ENCODE measurements at places on chromosomes 7 and 10. TPM values are rescaled to one million over a fixed set of nuclear protein-coding genes. Genes with fewer than 3 reads are reported as not detected.
A peak's percentile ranks its signal among the peaks of the same experiment; 100 is the strongest.

ASB10 gene
- 13.1 TPM for total RNA-seq

UCN3 gene
- total RNA-seq, result not detected

CPA4 gene
- 0.21 TPM for total RNA-seq

TNKS2 gene
- total RNA-seq, result 10.3 TPM

HOXA3 gene
- total RNA-seq, result 3.1 TPM

FXYD4 gene
- not detected for total RNA-seq

DNA sequence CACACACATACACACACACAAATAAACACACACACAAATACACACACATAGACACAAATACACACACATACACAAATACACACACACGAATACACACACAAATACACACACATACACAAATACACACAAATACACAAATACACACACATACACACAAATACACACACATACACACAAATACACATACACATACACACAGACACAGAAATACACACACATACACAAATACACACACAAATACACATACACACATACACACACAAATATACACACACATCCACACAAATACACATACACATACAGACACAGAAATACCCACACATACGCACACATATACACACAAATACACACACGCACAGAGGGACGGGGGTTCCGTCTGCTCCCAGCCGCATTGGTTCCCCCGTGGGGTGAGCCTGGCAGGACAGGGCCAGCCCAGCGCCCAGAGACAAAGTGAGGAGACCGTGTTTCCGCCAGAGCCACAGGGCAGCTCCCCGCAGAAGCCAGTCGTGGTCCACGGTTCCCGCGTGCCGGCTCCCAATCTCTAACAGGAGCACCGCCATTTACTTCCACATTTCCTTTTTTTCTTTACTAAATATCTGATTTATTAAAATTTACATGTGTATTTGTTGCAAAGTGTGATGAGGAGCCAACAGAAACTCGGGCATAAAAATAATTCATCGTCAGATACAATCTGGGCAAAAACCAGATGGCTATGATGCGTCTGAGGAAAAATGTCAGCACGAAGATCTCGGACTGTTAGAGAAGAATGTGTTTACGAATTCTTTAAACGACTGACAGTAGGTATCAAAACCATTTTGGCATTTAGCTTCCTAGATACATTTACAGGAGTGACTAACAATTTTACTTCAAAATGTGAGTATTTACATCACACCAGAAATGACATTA, 3.1 kb upstream of the KNDC1 start:
- DNase-seq, result no peak

DNA sequence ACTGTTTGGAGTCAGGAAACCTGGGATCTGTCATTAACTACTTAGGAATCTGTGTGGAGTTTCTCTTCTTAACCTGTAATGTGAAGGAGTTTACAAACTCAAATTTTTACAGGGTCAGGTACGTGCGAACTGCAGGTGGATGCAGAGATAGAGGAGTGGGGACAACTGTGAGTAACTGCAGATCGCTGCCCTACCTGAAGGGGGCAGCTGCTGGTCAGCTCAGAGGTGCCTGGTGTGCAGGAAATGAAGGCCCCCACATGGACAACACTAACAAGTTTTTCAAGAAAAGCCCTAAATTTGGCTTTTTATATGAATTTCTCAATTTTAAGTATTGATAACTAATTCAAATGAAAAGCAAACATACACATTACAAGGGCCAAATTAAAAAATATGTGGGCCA, 380.0 kb downstream of the REEP3 start:
- DNase-seq, result no peak

GRCh38 chr10:8053446-8054243, 843 bp upstream of the GATA3 start:
- DNase-seq, result peak; percentile 82

GRCh38 chr7:106282852-106283251, 1.9 kb downstream of the NAMPT start:
- DNase-seq, result no peak

- no peak for DNase-seq
Measured at GRCh38 chr10:99659868-99660366, 608 bp downstream of the ENTPD7 start.

DNA sequence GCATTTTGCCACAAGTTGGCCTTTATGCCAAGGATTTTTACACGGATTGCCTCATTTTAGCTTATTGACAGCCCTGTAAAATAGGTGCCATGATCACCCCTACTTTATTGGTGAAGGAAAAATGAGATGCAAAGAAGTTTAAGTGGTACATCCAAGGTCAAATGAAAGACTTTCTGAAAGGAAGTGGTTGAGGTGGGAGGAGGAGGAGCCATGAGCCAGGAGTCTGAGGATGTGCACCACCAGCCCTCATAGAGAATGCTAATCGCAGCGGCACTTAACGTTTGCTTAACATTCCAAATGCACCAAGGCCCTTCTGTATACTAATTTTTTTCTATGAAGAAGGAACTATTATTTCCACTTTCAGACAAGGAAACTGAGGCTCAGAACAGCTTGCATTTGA, 31.0 kb upstream of the LRRC18 start:
- no peak for DNase-seq

DNA sequence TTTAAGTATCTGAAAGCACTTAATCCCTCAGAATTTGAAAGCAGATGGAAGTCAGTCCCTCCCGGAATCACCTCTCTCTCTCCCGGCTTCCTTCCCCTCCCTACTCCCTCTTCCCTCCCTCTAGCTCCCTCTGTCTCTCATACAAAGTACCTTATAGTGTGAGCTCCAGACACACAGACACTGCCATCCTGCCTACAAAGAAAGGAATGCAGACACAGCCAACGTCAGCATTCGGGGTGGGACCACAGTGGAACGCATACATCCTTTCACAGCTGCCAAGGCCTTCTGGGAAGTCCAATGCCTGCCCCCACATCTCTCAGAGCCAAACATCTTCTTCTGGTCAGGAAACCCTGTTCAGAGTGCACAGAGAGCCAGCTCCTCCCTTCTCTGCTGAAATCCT, 9.3 kb downstream of the NOD1 start:
- peak; percentile 84 for DNase-seq

- no peak for DNase-seq
Measured at GRCh38 chr7:70680743-70681468, 451.0 kb upstream of the GALNT17 start.

Data from heart left ventricle (tissue), 16 donors.